ENCODE measurements at places on chromosomes 4 and X.

DNA sequence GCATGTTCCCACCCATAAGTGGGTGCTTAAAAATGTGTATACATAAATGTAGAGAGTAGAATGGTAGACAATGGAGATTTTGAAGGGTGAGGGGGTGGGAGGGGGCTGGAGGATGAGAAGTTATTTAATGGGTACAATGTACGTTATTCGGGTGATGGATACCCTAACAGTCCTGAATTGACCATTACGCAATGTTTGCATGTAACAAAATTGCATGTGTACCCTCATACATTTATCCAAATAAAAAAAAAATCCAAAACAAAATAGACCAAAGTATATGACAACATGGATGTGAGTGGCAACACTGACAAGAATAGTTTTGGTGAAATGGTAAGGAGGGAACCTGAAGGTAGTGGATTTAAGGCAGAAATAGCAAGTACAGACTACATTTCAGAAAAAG lies 63.7 kb downstream of the LARP7 start:
- no peak for DNase-seq

DNA sequence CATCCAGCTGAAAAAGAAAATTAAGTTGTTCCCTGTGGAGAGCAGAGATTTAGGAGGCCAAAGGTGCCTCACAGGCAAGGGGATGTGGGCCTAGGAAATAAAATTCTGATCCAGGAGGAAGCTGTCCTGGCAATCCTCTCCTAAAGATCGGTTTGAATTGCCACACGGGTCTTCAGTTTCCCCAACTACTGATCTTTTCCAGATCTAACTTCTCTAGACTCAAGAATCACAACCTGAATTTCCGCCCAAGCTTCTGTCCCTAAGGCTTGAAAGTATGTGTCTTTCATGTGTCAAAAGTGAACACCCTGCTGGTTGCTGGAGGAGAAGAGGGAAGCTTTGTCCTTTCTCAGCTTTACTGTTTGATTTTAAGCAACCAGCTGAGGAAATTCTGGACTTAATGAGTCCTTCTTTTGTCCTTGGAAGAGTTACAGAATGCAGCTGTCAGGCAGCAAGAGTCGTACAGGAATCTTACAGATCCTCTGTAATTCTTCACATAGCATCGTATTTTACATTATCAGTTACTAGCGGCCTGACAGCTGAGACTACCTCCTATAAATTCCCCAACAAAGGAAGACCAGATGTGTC lies 93.8 kb downstream of the INPP4B start:
- no peak for DNase-seq

- DNase-seq: peak; percentile 1
Observed at GRCh38 chrX:65451663-65452062, 82.9 kb downstream of the LAS1L start.

DNA sequence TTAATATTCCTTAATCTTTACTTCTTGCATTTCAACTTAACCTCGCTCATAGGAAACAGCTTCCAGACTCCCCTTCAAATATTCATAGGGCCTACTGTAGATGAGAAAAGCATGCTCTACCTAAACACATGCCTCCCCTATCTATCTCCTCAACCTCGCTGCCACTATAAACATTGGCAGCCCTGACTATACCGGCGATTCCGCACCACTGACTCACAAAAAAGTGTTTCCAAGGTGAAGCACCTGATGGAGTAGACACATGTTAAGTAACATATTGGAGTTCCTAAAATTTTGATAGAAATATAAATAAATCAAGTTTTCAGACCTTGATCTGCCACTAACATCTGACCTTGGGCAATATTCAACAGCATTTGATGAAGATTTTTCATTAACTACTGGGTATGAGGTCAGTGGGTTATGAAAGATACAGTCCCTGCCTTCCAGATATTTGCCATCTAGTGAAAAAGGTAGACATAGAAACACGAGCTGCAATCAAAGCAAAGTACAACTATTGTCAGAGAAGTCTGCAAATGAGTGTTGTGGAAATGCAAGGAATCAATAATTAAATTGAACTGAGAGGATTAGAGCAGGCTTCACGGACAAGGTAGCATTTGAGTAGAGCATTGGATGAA lies 184.2 kb downstream of the MAML3 start:
- DNase-seq: no peak

- DNase-seq: no peak
Observed at GRCh38 chrX:116142976-116143375, 27.6 kb upstream of the AGTR2 start.

DNA sequence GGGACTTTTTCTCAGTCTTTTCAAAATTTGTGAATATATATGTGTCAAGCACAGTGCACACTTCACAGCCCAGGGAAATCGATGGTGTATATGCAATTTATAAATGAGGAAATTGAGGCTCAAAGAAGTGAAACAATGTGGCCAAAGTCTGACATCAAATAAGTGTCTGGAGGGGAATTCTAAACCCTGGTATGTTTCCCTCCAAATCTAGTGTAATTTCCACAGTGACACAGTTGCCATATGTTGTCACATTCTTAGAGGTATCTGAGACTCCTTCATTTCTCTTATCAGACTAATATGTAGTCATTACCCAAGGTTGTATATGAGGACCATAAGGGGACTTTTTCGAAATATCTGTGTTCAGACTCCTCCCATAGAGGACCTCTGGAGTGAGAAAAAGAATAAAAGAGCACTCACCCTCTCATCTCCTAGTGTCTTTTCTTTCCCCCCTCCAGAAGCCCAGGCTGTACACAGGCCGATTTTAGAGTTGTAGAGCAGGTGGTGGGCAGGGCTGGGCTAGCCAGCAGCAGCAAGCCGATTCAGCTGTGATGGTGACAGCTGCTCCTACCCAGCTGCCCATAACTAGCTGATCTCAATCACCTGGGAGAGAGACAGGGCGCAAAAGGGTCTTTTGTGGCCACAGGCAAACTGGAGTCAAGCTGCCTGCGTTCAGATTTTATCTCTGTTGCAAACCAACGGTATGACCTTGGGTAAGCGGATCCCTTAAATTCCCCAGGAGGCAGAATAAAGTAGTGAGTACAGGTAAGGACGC lies 55.1 kb downstream of the CLCN5 start:
- DNase-seq: no peak

DNA sequence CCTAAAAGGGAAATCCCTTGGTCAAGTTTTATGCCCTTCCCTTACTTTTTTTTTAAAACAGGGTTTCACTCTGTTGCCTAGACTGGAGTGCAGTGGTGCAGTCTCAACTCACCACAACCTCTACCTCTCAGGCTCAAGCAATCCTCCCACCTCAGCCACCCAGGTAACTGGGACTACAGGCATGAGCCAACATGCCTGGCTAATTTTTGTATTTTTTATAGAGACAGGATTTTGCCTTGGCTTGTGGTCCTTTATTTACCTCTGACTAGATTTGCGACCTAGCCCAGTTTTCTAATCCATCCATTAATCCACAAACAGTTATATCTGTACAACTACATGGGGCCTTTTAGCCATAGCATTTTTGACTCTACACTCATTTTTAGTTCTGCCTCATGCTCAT lies 23.7 kb downstream of the CDS1 start:
- DNase-seq: no peak

All from HFFc6 (cell line).